ENCODE measurements at places on chromosomes 4 and X.

DNA sequence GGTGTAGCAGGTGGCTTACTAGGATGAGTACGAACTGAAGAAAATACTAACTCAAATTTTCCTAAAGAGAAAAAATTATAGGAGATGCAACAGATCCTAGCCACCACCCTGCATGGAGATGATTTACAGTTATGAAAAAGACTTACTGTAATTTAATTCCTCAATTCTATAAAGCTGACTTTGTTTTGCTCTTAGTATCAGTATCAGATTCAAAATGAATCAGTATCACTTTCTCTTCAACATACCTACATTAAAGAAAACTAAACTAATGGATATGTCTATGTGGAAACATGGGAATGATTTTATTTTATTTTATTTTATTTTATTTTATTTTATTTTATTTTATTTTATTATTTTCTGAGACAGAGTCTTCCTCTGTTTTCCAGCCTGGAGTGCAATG is 525.8 kb downstream of the NLGN4X start:
- DNase-seq = no peak

DNA sequence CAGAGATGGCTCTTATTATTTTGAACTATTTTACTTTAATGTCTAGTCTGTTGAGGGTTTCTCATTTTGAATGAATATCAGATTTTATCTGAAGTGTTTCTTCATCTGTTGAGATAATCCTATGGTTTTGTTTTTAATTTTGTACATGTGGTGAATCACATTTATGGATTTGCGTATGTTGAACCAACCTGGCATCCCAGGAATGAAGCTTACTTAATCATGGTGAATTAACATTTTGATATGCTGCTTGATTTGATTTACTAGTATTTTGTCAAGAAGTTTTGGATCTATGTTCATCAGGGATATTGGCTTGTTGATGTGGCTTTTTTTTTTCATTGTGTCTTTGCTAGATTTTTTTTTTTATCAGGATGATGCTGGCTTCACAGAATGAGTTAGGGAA is 2390.9 kb downstream of the PCDH7 start:
- no peak for DNase-seq

- DNase-seq = no peak
Measured at GRCh38 chr4:140720387-140721304, 35.5 kb downstream of the TBC1D9 start.

DNA sequence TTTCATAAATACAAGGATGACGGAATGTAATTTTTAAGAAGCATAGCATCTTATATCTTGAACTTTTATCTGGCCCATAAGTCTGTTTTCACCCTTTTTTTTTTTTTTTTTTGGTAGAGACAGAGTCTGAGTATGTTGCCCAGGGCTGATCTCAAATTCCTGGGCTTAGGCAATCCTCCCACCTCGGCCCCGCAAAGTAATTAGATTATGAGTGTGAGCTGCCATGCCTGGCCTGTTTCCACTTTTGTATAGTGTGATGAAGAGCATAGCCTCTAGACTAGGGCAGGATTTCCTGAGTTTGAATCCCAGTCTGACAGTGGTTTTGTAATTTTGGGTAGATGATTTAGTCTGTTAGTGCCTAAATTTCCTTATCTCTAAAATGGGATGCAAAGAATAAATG is 11.0 kb downstream of the STIM2 start:
- DNase-seq = no peak

GRCh38 chrX:107775000-107775733 is 420 bp downstream of the TSC22D3 start:
- DNase-seq = no peak

DNA sequence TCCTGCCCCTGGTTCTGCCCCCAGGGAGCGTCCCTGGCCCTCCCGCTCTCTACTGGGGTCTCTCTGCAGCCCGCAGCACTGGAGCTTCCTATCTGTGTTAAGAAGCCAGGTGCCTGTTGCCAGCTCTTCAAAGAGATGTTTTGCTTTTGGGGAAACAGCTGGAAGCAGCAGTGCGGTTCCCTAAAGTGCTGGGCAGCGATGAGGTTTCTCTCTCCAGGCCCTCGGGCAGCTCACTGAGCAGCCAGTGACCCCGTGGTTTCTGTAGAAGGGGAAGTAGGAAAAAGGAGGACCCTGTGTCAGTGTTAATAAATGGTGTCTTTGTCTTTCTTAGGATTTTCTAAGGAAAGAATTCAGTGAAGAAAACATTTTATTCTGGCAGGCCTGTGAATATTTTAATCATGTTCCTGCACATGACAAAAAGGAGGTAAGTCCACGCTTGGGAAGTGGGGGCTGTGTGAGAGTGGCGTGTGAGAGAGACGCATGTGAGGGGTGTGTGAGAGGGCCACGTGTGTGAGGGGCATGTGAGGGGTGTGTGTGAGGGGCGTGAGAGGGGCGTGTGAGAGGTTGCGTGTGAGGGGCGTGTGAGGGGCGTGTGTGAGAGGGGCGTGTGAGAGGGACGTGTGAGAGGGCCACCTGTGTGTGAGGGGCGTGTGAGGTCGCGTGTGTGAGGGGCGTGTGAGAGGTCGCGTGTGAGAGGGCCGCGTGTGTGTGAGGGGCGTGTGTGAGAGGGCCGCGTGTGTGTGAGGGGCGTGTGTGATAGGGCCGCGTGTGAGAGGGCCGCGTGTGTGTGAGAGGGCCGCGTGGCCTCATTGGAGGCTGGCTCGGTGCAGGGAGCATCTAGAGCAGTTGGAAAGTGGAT is 27.1 kb upstream of the HGFAC start:
- no peak for DNase-seq

- DNase-seq = no peak
Measured at GRCh38 chrX:17967888-17968287, 106.8 kb upstream of the RAI2 start.

GRCh38 chrX:107741404-107741790 is 34.2 kb downstream of the TSC22D3 start:
- no peak for DNase-seq

GRCh38 chr4:34250562-34250961 is 1993.8 kb downstream of the ARAP2 start:
- no peak for DNase-seq

DNA sequence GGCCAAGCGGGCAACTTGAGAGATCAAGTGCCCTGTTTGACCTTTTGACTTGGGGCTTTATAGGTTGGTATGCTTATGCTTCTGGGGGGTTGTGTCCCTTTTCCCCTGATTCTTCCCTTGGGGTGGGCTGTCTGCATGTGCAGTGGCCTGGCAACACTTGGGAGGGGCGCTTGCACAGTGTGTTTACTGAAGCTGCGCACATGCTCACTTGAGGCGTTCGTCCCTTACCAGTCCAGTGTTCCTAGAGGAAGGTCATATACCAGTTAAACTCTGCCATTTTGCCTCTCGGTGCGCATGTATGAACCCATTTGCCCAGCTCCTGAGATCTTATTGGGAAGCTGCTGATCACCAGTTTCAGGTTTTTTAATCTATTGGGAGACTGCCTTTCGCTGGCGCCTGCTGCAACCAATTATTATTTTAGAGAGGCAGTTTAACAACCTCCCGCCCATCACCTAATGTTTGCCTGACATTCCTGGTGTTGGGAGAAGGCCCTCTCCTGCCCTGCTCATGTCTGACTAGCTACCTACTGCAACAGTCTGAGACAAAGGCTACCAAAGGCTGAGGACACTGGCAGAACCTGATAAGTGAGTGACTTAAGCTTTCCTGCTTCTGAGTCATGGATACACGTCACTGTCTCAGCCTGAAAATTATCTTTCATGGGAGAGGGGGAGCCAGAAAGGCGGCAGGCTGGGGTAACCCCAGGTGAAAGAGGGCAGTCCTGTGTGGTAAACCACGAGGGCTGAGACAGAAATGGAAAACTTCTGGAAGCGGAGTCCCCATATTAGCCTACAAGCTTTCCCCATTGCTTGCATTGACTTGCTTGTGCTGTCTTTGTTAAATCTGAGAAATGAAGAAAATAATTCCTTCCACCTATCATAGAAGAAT is 97.6 kb downstream of the CPE start:
- DNase-seq = peak; percentile 65

DNA sequence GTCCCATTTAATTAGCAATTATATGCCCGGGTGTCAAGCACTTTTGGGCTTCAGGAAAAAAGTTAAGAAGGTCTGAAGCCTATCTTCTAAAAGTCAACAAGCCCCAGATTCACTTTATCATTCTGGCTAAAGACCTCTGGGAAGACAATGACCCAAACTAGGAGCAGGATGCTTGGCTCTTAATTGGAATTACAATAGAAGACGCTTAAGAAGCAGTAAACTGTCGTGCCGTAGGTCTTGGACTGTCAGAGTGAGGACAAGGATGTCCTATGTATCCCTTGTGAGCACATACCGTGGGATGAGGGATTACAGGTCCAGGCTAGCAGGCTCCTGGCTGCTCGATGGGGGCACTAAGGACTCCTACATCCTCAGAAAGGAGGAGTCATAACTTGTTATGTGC is 3.2 kb upstream of the ARHGAP36 start:
- DNase-seq = no peak

- DNase-seq = no peak
Measured at GRCh38 chrX:2627272-2627867, 63.7 kb upstream of the CD99 start.

DNA sequence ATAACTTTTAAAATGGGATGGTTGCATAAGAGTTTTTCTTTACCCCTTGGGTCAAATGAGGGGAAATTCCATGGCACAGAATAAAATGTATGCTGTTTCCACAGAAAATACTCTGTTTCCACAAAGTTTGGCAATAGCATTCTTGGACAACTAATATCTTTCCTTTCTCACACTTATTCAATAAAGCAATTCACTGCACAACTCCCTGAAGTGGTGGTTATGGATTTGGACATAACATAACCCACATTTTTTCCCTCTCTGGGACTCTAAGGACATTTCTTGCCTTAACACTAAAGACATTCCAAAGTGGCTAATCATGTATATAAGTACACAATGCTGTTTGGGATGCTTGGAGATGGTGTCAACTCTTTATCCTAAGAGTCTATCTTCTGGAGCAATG is 51.7 kb upstream of the GPM6B start:
- DNase-seq = no peak

DNA sequence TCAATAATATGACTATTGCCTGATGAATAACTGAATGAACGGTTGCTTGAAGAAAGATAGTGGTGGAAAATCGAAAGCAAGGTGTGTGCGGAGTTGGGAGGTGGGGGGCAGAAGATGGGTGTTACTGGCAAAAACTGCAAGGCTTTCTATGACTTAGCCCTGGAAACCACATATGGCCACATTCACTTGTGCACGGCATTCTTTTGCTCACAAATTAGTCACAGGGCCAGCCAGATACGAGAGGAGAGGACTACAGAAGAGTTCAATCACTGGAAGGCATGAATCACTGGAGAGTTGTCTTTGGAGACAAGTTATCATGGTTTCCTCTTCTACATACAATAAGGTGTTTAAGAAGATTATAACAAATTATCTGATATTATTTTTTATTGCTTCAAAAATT is 626.5 kb upstream of the CPEB2 start:
- DNase-seq = no peak

- no peak for DNase-seq
Measured at GRCh38 chr4:88938138-88938537, 118.8 kb downstream of the FAM13A start.

GRCh38 chrX:46561824-46562657 is 11.5 kb upstream of the CHST7 start:
- DNase-seq = peak; percentile 11

DNA sequence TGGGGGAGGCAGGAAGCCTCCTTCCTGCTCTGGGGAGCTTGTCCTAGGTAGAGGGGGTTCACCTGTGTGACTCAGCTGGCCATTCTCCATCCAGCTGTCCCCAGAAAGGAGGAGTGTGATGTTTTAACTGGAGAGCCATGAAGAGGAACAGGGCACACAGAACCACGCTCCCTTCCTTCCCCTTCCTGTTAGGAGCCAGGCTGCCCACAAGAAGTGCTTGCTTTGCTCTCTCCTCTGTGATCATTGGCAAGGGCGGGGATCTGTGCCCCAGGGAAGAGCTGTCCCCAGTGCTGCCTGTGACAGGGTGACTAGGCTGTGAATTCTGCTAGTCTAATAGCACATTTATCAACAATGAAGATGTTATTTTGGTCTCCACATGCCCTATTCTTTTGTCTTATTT is 169.6 kb upstream of the GATB start:
- DNase-seq = no peak
